Prostate gland (tissue), 2 donors: ENCODE measurements at places on chromosomes 2 and 18.

DNA sequence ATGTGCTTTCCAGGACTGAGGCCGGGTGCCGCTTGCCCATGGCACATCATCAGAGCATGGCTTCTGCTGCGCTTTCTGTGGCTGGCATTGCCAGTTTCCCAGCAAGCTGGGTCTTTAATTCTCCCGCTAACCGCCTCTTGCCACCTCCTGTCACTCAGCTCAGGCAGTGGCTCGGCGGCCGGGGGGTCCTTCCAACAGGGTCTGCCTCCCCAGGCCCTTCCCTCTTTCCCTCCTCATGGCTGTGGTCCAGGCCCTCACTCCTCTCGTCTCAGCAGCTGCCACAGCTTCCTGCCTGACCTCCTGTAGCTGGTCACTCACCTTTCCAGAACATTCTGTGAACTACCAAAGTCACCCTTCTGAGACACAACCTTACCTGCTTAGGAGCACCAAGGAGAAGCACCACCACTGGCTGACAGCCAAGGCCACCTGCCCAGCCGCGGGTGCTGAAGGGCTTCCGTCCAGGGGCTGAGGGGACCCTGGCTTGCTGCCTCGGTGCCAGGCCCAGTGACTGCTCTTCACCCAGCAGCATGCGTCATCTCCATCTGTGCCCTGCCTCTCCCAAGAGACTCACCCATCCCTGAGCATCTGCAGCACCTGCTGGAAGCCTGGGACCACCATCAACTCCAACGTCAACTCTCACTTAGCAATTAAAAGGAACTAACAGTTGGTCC, 22.6 kb downstream of the CHMP1B start:
- DNase-seq, result no peak

DNA sequence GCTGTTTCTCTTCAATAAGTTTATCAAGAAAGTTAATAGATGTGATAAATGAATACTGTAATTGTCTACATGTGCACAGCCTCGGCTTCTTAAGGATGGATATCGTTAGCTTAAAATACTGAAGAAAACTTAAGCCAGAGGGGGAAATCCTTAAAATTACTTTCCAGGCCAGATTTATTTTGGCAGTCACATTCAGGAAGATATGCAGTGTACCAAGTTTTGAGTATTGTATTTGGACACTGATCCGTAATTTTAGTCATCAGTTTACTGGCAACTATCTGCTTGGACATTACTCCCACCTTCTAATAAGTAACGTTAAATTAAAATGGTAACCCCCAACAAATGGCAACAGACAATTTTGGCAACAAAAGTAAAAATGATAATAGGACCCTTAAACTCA, 770.0 kb upstream of the ZEB2 start:
- no peak for DNase-seq

DNA sequence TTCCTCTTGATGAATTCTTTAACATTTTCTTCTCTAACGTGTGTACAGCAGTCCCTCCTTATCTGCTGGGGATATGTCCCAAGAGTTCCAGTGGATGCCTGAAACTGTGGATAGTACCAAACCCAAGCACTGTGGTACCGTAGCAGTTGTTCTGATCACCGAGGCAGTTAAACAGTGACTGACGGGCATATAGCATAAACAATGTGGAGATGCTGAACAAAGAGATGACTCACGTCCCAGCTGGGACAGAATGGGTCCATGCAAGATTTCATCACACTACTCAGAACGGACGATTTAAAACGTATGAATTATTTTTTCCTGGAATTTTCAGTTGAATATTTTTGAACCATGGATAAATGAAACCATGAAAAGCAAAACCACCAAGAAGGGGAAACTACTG, 54.5 kb upstream of the SPAG16 start:
- no peak for DNase-seq

DNA sequence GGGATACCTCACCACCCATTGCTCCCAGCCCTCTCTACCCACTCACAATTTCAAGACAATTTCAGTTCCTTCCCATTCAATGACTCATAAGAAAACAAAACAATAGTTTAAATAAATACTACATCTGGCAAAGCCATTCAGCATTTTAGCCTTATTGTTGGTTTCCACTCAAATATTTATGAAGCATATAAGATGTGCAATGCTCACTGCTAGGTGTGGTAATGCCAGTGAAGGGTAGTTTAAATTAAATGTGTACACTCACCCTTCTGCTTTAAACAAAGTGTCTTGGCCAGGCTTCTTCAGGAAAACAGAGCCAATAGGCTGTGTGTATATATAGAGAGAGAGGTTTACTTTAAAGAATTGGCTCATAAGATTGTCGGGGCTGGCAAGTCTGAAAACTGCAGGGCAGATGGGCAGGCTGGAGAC, 37.0 kb downstream of the INO80C start:
- DNase-seq, result no peak

- no peak for DNase-seq
These were observed 401.6 kb downstream of the XIRP2 start for GRCh38 chr2:167289651-167290410.

GRCh38 chr2:45498661-45499550, 112.2 kb downstream of the SRBD1 start:
- DNase-seq, result no peak

DNA sequence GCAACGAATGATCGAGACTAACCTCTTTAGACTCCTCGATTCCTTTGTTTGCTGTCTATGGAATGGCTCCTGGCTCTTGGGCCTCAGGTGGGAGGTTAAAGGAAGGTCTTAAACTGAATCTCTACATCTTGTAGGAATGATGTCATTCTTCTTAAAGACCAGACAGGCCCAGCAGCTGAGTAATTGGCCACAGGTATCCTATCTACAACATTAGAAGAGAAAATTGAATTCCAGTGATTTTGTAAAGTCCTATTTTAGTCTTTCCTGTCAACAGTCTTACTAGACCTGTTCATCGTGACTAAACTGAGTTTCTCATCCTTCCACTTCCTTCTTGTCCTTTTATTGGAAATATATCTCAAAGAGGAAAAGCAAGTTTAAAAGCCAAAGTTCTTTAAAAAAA, 274.8 kb downstream of the ALPK2 start:
- no peak for DNase-seq

- DNase-seq, result no peak
These were observed 143.6 kb downstream of the PID1 start for GRCh38 chr2:229127471-229127870.

DNA sequence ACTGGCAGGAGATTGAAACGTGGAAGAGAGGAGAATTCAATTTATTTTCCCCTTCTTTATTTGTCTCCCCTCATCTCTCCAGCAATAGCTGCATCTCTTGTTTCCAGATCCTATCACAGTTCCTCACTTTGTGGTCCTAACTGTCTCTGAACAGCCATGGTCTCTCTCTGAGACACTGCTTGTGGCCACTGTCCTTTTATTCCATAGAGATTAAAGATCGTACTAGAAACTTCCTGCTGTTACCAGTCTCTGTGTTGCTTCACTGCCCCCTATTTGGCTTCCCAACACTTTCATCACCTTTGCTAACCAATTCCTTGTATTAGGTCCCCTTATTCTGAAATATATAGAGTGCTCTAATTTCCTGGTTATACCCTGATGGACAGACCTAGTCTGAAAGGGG, 48.9 kb upstream of the CAVIN2 start:
- no peak for DNase-seq

- no peak for DNase-seq
These were observed 2.4 kb downstream of the DLX2 start for GRCh38 chr2:172100080-172100934.

GRCh38 chr2:8454797-8455196, 227.1 kb upstream of the ID2 start:
- no peak for DNase-seq

DNA sequence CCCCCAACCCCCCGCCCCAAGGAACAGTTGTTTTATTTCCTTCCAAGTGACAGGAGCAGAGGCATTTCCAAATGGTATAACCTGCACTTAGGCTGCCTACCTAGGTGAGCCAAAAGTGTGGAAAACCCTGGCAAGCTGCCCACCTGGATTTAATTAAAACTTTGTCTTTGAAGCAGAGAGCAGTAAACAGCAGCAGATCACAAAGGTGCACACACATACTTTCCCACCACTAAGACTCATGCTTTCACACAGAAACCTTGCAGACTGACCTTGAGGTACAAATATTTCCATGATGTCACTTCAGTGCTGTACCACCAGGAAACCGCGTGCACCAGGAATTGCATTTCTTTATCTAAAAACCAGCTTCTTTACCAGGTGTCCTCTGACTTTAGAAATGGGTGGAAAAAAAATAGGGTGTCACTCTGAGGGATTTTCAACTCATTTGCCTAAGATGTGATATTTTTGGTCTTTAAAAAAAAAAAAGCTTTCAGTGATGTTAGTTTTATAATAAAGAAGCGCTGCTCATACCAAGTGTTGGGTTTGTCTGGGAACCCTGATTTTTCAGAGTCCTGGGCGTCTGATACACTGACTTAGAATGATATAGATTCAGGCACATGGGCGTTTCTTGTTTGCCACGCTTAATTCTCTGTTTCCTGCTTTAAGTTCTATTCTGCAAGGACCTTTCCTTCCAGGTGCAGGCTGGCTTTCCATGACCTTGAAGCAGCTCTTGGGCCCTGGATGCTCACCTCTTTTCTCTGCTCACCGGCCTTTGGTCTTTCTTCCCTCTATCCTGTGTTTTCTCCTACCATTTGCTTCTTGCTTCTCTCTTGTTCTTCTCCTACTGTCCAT, 70.7 kb upstream of the BCL2L11 start:
- DNase-seq, result no peak

DNA sequence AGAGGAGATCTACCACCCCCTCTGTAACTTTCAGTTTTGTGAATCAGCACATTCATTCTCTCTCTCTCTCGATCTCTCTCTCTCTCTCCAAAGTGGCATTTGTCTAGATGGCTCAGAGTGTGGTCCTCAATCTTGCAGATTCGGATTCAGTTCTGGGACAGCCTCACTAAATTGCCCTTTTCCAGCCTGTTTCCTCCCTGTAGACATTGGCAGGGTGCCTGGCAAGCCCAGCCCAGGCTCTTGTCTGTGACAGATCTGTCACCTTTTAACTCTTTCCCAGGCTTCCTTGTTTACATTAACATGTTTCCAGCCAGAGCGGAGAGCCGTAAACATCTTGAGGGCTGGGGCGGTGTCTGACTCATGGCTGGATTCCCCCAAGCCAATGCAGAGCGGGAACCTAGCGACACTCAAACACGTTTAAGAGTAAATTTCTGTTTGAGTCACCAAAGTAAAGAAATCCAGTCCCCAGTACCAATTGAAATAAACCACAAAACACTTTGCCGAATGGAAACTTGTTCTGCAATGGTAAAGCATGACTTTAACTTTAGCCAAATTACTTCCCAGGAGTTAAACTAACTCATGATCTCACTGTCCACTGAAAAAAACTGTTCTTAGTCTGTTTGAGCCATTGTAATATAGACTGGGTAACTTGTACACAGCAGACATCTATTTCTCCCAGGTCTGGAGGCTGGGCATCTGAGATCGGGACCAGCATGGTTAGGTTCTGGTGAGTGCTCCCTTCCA, 6.6 kb upstream of the CYP27C1 start:
- peak; percentile 67 for DNase-seq

DNA sequence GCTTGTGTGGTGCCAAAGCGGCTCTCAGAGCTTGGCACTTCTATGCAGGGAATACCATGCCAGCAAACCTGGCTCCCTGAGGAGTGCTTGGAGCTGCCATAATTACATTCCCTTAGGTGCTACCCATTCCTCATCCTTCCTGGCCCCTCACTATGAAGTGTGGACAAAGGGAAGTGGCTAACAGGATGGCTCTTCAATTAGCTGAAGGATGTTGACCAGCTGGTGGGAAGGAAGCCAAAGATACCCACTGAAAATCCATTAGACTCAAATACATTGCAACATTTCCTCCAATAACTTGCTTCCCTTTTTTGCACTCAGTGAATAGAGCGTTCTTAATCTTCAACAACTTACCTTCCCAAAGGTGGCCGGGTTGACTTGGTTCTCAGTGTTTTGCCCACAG, 8.5 kb downstream of the RFX8 start:
- DNase-seq, result no peak
